Activated T-helper 2 cell treated with anti-CD3 and anti-CD28 coated beads, Interferon-gamma antibody, Interleukin-2, Interleukin-4, amounts not matched to agents 10 μg/mL and 5 μg/mL and 100 μg/mL, durations not matched to agents 14 hours and 24 hours and 36 hours (primary cell): ENCODE measurements at places on chromosomes 6 and 20.
A peak's percentile ranks its signal among the peaks of the same experiment; 100 is the strongest.

DNA sequence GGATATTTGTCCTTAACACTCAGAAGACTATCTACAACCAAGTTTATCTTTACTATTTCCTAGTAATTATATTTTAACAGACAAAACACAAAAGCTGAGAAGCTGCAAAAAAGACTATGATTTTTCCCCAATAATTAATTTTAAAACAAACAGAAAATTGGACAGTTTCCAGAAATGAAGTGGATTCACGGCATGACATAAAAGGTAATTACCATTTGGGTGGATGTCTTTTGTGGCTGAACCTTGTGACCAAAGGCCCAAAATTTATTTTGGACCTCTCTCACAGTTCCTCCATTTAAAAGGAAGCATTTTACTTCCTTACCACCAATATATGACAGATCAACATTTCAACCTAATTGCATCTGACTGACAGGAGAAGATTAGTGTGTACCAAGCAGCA, 90.2 kb downstream of the GMDS start:
- no peak overlapping the region for H3K4me3 ChIP-seq
- no peak for DNase-seq
- H3K4me1 ChIP-seq: peaks cover 20% of the 10 kb centered on the region
- H3K27ac ChIP-seq: no peak overlapping the region

- no peaks in the 10 kb centered on the region for H3K27me3 ChIP-seq
- peak overlapping the region; percentile 49 for H3K4me3 ChIP-seq
- peak; percentile 43 for DNase-seq
- peaks cover 12% of the 10 kb centered on the region for H3K36me3 ChIP-seq
- peaks cover 51% of the 10 kb centered on the region for H3K4me1 ChIP-seq
Measured at GRCh38 chr6:37501632-37502491, 2.2 kb upstream of the CCDC167 start.

GRCh38 chr6:24004062-24004461, 122.0 kb upstream of the NRSN1 start:
- H3K27ac ChIP-seq: no peak overlapping the region
- no peaks in the 10 kb centered on the region for H3K27me3 ChIP-seq
- DNase-seq: no peak
- H3K4me3 ChIP-seq: no peak overlapping the region

- no peak for DNase-seq
- no peak overlapping the region for H3K27ac ChIP-seq
- no peak overlapping the region for H3K4me3 ChIP-seq
- H3K36me3 ChIP-seq: no peaks in the 10 kb centered on the region
- no peaks in the 10 kb centered on the region for H3K4me1 ChIP-seq
Measured at GRCh38 chr6:4447639-4448330, 312.4 kb upstream of the ECI2 start.

- H3K36me3 ChIP-seq: no peaks in the 10 kb centered on the region
Measured at GRCh38 chr6:33028220-33028849, 18.9 kb upstream of the HLA-DOA start.

DNA sequence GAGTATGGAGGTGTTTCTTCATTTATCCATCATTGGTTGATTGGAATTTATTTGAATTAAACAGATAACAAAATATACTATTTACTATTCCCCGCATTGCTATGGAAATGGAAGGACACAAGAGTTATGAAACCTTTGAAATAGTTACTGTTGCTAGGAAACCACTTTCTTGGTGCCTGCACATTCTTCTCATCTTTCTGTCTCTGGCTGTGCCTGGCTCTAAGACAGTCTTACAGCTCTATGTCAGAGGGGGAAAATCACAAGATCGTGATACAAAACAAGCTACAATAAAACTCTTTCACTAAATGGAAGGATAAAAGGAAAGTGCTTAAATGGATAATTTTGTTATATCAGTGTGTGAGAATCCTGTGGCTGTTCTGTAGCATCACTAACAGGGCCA, 453.0 kb downstream of the LMBRD1 start:
- no peak for DNase-seq
- no peaks in the 10 kb centered on the region for H3K36me3 ChIP-seq
- H3K27ac ChIP-seq: no peak overlapping the region
- no peaks in the 10 kb centered on the region for H3K4me1 ChIP-seq
- no peaks in the 10 kb centered on the region for H3K27me3 ChIP-seq

GRCh38 chr6:470901-471448, 79.4 kb downstream of the IRF4 start:
- peaks cover 2% of the 10 kb centered on the region for H3K27me3 ChIP-seq
- H3K4me1 ChIP-seq: peaks cover 75% of the 10 kb centered on the region
- DNase-seq: no peak
- H3K4me3 ChIP-seq: no peak overlapping the region
- no peaks in the 10 kb centered on the region for H3K36me3 ChIP-seq

DNA sequence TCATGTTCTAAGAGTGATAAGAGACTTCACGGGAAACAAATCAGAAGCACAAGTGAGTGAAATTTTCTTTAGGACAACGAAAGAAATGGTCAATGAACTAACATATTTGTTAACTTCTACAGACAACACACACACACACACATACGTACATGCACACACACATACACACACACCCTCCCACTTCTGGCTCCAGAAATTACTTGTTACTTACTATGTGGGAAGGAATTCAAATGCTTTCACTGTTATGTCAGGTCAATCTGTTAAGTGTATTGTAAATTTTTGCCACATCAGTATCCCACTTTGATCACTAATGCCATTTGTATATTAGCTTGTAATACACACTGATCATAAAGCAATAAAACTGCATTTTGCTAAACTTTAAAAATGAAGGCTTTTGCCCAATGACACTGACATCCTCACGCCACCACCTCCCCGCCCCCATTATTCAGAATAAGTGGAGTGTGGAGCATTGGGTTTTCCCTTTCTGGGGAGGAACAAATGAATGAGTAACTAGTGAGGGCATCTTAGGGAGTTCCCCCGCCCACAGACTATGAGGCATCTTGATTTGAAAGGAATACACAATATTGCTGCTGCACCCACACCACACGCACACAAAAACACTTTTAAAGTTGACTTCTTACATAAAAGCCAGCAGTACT, 76.2 kb downstream of the ATXN1 start:
- peak; percentile 49 for DNase-seq
- H3K4me3 ChIP-seq: no peak overlapping the region
- peaks cover 47% of the 10 kb centered on the region for H3K36me3 ChIP-seq
- H3K27ac ChIP-seq: peak overlapping the region; percentile 86

- H3K27me3 ChIP-seq: no peaks in the 10 kb centered on the region
- no peak for DNase-seq
- no peak overlapping the region for H3K27ac ChIP-seq
- no peaks in the 10 kb centered on the region for H3K36me3 ChIP-seq
- H3K4me3 ChIP-seq: no peak overlapping the region
Measured at GRCh38 chr6:78666764-78667163, 200.6 kb upstream of the IRAK1BP1 start.

- H3K4me1 ChIP-seq: no peaks in the 10 kb centered on the region
- DNase-seq: no peak
- H3K27me3 ChIP-seq: peaks cover 5% of the 10 kb centered on the region
Measured at GRCh38 chr6:3825851-3826581, 23.2 kb upstream of the FAM50B start.

DNA sequence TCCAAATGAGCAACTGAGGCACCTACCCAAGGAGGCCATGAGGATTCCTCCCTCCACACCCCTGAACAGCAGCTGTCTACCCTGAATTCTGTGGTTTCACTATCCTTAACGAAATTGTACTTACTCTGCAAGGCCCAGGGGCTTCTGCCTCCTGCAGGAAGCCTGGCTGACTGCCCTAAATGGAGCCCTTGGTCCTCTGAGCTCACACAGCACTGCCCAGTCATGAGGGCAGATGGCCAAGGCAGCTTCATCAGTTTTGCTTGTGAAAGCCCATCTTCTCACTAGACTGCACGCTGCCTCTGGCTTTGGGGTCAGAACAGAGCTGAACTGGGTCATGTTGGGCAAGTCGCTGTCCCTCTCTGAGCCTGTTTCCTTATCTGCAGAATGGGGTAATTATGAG, 26.4 kb upstream of the SIRPA start:
- H3K36me3 ChIP-seq: no peaks in the 10 kb centered on the region
- peaks cover 24% of the 10 kb centered on the region for H3K27me3 ChIP-seq
- no peak overlapping the region for H3K4me3 ChIP-seq
- H3K4me1 ChIP-seq: no peaks in the 10 kb centered on the region
- DNase-seq: no peak

- peaks cover 4% of the 10 kb centered on the region for H3K4me1 ChIP-seq
- H3K36me3 ChIP-seq: no peaks in the 10 kb centered on the region
- no peak for DNase-seq
- peaks cover 8% of the 10 kb centered on the region for H3K27me3 ChIP-seq
- no peak overlapping the region for H3K27ac ChIP-seq
Measured at GRCh38 chr20:48406912-48407340, 420.9 kb downstream of the PREX1 start.

GRCh38 chr6:89138173-89138572, 7.7 kb upstream of the PM20D2 start:
- no peak for DNase-seq
- H3K27ac ChIP-seq: no peak overlapping the region
- peaks cover 7% of the 10 kb centered on the region for H3K27me3 ChIP-seq
- H3K36me3 ChIP-seq: no peaks in the 10 kb centered on the region
- H3K4me3 ChIP-seq: no peak overlapping the region

GRCh38 chr6:155623450-155624178, 168.0 kb upstream of the NOX3 start:
- peaks cover 4% of the 10 kb centered on the region for H3K4me1 ChIP-seq
- no peaks in the 10 kb centered on the region for H3K36me3 ChIP-seq
- DNase-seq: no peak
- no peak overlapping the region for H3K27ac ChIP-seq
- H3K4me3 ChIP-seq: no peak overlapping the region
- H3K27me3 ChIP-seq: no peaks in the 10 kb centered on the region

- H3K27ac ChIP-seq: no peak overlapping the region
- H3K4me1 ChIP-seq: peaks cover 6% of the 10 kb centered on the region
- peaks cover 3% of the 10 kb centered on the region for H3K36me3 ChIP-seq
Measured at GRCh38 chr6:157049133-157049532, 272.0 kb downstream of the ARID1B start.
